Endothelial cell of umbilical vein (primary cell): ENCODE measurements at places on chromosomes 11 and 22. TPM values are rescaled to one million over a fixed set of nuclear protein-coding genes. Genes with fewer than 3 reads are reported as not detected.

INS gene
- not detected in 2 replicates for total RNA-seq

DNA sequence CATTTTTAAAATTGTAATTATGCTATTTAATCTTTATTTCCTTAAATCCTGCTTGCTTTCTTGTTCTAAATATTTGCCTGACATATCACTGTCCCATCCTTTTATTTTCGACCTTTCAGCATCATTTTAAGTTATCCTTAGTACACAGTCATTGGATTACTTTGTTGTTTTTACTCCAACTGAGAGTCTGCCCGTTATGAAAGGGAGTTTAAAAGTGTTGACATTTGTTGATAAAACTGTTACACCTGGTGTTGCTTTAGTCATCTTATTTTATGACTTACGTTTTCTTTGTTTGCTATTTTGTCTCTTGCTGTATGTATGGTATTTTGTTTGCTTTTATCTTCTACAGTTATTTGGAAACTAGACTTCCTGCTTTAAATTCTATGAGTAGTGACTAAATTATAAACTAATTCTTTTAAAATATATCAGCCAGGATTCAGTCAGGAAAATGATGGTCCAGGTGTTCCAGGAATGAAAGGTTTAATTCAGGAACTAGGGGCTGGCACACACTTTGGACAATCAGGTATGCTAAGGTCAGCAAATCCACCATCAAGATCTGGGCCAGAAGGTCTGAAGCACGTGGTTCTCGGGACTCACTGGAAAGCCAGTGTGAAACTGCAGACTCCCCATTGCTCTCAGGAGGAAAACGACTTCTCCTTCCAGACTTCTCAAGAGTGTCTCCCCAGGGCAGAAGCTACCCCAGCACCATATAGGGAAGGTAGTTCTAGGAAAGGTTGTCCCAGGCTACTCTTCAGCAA lies 86.0 kb downstream of the RASSF10 start:
- DNase-seq, result no peak

VSIG2 gene
- total RNA-seq, result 3.6 and 7.0 TPM in 2 replicates

DNA sequence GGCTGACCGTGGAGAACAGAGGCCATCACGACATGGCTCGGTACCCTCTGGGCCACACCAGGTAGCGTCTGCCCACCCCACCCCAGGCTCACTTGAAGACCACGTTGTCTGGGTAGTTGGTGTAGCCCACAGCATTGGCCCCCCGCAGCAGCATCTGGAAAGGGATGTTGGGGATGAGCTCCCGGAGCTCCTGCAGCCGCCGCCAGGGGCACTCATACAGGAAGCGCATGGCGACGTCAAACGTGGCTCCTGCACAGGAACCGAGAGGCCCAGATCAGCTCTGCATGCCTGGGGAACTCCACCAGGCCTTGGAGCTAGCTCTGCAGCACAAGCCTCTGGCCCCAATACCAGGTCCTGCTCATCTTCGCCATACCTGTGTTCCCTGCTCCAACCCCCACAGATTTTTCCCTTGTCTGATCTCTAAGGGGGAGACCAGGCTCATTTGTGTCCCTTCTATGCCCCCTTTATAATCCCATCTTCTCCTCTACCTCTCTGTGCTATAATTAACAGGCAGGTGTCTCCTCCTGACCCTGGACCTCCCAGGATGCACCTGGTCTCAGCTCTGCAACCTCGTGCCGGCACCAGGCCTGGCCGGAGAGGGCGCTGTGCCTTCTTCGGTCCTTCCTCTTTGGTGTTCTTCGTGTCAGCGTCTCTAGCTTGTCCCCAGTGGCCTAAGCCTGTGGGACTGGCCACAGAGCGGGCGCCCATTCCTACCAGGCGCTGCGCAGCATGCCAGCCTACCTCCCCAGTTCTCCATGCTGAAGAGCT lies 5.0 kb upstream of the LRFN4 start:
- DNase-seq, result no peak

RBM14 gene
- total RNA-seq, result 95.9 and 104 TPM in 2 replicates
